MG63 (cell line): ENCODE measurements at places on chromosomes 7 and 10. TPM values are rescaled to one million over a fixed set of nuclear protein-coding genes. Genes with fewer than 3 reads are reported as not detected.
A peak's percentile ranks its signal among the peaks of the same experiment; 100 is the strongest.

GRCh38 chr10:82288461-82288881 lies 413.5 kb downstream of the NRG3 start:
- DNase-seq, result no peak

GRCh38 chr10:33161550-33162247 lies 172.8 kb downstream of the NRP1 start:
- no peak for DNase-seq

DNA sequence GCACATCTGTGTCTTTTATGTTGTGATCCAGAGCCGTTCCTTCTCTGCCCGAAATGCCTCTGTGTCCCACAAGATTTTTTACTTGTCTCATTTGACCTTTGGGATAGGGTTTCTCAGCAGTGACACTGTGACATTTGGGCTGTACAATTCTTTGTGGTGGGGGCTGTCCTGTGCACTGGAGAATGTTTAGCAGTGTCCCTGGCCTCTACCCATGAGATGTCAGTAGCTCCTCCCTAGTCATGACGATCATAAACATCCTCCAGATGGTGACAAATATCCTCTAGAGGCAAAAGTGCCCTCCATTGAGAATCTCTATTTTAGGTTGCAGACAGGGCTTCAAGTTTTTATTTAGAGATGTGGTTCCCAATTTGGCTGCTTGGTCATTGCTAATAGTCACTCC lies 91.3 kb downstream of the PPP1R17 start:
- no peak for DNase-seq

DNA sequence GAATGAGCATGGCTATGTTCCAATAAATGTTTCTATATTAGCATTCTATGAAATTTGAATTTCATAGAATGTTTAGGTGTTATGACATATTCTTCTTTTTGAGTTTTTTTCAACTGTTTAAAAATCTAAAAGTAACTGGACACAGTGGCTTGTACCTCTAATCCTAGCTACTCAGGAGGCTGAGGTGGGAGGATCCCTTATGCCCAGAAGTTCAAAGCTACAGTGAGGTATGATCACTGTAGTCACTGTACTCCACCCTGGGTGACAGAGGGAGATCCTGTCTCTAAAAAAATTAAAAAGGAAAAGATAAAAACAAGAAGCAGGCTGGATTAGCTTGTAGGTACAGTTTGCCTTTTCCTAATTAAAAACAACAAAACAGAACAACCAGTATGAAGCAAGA lies 95.1 kb downstream of the NRBF2 start:
- DNase-seq, result no peak

The EBF3 gene
- 3.1 and 3.4 TPM in 2 replicates for total RNA-seq

- DNase-seq, result no peak
These were observed 75.1 kb upstream of the KMT2E start for GRCh38 chr7:104938741-104939390.

GRCh38 chr7:129270077-129270476 lies 45.2 kb downstream of the AHCYL2 start:
- DNase-seq, result no peak

GRCh38 chr10:101763141-101763846 lies 12.6 kb downstream of the FGF8 start:
- no peak for DNase-seq

- peak; percentile 16 for DNase-seq
These were observed 251.7 kb upstream of the MYO3A start for GRCh38 chr10:25682203-25682851.

The PRKCQ gene
- total RNA-seq, result 0.05 and 0.16 TPM in 2 replicates

DNA sequence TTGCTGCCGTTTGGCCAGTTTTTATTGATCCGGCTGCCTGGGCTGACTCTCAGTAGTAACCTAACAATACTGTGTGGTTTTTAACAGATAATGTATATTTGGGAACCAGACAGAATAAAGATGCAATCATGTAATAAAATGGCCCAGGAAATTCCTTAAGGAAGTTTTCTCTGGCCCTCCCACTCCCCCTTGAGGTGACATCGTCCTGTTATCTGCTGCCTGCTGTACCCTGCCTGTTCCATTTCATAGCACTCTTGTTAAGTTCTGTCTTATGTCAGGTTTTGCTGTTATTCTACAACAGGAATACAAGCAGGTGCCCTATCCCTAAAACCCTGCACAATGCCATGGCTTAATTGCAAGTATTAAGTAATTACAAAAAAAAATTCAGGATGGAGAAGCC lies 12.5 kb downstream of the ITGB8 start:
- DNase-seq, result no peak

The CCDC3 gene
- 0.52 and 3.3 TPM in 2 replicates for total RNA-seq

- no peak for DNase-seq
These were observed 2.9 kb downstream of the MLXIPL start for GRCh38 chr7:73621168-73622063.

- DNase-seq, result no peak
These were observed 28.4 kb upstream of the CHCHD3 start for GRCh38 chr7:133110312-133110711.

DNA sequence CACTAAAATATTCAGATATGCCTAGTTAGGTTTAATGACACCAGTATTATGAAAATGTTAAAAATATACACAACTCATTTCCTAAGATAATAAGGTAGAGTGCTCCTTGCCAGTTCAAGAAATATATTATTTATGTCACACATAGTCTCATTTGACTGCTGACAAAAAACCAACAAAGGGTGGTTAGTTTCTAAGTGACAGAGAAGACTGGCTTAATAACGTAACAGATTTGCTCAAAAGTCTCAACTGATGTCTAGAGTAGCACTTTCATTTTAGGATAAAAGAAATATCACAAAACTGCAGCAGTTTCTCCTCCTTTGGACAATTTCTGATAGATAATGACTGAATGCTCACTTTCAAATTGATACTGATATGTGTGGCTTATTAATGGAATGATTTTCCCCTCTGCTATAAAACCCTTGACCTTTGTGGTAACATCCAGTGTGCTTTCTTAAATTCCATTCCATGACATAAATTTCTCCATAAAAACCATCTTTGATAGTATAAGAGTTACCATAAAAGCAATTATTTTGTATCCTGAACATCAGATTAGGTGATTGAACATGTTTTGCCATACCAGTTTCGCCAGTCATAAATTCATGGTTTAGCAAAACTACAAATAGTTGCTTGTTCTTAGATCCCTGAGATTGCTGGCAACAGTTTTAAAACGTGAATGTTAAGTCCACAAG lies 94.2 kb downstream of the NRBF2 start:
- DNase-seq, result no peak
